HL-60 (cell line): ENCODE measurements at places on chromosomes 3 and 15.
A peak's percentile ranks its signal among the peaks of the same experiment; 100 is the strongest.

- DNase-seq: no peak
These were observed 8.4 kb downstream of the ITGB5 start for GRCh38 chr3:124878561-124879336.

DNA sequence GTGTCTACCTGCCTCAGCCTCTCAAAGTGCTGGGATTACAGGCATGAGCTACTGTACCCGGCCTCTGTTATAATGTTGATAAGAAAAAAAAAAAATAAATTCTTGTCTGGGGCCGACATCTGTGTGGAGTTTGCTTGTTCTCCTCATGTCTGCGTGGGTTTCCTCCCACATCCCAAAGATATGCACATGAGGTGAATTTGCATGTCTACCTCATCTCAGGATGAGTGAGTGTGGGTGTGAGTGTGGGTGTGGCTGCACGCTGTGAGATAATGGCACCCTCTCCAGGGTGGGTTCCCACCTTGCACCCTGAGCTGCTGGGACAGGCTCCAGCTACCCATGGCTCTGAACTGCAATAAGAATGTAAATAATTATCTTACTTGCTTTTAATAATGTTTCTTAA is 25.9 kb upstream of the UACA start:
- no peak for DNase-seq

- DNase-seq: peak; percentile 18
These were observed 242.2 kb downstream of the SLCO3A1 start for GRCh38 chr15:92095693-92096092.

GRCh38 chr15:89157918-89158564 is 63.3 kb downstream of the RLBP1 start:
- no peak for DNase-seq

DNA sequence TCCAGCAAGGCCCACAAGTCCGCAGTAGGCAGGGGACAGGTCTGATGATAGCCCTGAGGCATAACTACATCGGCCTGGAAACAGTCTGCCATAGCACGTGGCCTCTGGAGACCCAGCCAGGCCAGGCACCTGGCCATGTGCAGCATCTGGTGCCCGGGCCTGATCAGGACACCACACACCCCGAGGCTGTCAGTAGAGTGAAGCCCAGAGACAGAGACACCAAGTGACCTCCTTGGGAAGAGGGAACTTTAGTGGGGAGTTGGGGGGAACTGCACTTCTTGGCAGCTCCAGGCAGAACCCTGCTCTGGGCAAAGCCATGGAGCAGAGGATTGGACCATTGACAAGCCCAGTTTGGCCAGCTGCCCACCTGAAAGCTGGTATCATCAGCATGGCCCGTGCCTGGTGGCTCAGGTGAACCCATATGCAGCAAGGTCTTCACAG is 1.2 kb downstream of the SHISA5 start:
- no peak for DNase-seq

DNA sequence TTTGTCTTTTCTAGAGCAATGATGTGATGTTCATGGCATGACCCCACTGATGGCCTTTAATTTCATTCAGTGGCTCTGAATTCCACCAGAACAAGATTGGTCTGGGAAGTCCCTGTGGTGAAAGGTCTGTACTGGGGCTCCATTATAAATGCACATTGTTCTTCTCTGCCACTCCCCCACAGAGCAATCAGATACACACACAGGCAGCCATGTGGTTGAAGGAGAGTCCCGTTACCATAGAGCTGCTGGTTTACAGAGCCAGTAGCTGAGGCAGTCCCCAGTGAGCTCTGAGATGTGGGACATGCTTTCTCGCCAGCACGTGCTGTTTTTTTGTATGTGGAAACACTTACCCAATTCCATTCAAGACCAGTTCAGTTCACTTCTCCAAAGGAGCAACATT is 172.7 kb upstream of the TRIM42 start:
- DNase-seq: no peak

GRCh38 chr15:68578980-68579935 is at the start of gene CORO2B:
CORO2B (plus strand) TSS chr15:68578993; CDS start chr15:68579263, 270 bp downstream.
- DNase-seq: no peak

- DNase-seq: no peak
These were observed 62.7 kb downstream of the TIGIT start for GRCh38 chr3:114356525-114356924.

DNA sequence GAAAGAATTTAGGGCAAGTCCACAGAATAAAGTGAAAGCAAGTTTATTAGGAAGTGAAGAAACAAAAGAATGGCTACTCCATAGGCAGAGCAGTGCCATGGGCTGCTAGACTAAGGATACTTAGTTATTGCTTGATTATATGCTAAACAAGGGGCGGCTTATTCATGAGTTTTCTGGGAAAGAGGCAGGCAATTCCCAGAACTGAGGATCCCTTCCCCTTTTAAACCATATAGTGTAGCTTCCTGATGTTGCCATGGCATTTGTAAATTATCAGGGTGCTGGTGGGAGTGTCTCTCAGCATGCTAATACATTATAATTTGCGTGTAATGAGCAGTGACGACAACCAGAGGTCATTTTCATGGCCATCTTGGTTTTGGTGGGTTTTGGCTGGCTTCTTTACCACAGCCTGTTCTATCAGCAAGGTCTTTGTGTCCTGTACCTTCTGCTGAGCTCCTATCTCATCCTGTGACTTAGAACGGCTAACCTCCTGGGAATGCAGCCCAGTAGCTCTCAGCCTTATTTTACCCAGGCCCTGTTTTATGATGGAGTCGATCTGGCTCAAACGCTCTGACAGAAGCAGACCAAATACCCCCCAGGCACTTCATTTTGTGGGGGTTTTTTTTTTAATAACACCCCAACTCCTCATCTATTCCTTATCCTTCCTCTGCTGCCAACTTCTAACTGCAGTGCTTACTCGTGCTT is 103.0 kb upstream of the RARB start:
- no peak for DNase-seq
